Activated CD8-positive, alpha-beta T cell treated with anti-CD3 and anti-CD28 coated beads for 36 hours (primary cell): ENCODE measurements at places on chromosomes 16 and 17.

- no peak for DNase-seq
These were observed 424.4 kb downstream of the PMP22 start for GRCh38 chr17:14840616-14841231.

GRCh38 chr17:66577041-66577440 is 257.9 kb upstream of the CACNG5 start:
- no peak for DNase-seq

DNA sequence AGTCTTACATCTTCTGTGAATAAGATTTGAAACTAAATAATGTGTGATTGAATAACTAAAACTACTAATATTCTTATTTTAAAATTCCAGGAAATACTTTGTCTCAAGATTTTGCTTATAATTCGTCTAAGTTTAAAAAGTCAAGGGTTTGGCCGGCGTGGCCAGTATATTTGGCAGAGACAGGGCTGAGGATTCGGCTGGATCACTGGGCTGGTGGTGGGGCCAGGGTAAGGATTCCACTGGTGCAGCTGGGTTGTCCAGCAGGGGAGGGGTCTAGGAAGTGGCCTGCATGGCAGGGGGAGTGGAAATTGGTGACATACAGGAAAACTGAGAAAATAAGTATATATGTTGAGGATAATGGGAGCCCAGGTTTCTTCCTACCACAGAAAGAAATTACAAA is 75.7 kb downstream of the MYO1D start:
- DNase-seq = no peak

GRCh38 chr16:27429330-27429871 is 27.4 kb downstream of the IL21R start:
- DNase-seq = peak; percentile 21

- peak; percentile 24 for DNase-seq
These were observed 59.0 kb downstream of the TANGO6 start for GRCh38 chr16:68902003-68902968.

DNA sequence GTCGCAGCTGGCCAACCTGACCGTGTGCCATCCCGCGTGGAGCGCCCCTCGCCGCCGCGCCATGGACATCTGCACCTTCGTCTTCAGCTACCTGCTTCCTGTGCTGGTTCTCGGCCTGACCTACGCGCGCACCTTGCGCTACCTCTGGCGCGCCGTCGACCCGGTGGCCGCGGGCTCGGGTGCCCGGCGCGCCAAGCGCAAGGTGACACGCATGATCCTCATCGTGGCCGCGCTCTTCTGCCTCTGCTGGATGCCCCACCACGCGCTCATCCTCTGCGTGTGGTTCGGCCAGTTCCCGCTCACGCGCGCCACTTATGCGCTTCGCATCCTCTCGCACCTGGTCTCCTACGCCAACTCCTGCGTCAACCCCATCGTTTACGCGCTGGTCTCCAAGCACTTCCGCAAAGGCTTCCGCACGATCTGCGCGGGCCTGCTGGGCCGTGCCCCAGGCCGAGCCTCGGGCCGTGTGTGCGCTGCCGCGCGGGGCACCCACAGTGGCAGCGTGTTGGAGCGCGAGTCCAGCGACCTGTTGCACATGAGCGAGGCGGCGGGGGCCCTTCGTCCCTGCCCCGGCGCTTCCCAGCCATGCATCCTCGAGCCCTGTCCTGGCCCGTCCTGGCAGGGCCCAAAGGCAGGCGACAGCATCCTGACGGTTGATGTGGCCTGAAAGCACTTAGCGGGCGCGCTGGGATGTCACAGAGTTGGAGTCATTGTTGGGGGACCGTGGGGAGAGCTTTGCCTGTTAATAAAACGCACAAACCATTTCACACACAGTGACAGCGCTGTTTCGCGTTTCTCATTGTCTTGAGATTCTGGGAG is 2.0 kb upstream of the ZACN start:
- DNase-seq = peak; percentile 72

DNA sequence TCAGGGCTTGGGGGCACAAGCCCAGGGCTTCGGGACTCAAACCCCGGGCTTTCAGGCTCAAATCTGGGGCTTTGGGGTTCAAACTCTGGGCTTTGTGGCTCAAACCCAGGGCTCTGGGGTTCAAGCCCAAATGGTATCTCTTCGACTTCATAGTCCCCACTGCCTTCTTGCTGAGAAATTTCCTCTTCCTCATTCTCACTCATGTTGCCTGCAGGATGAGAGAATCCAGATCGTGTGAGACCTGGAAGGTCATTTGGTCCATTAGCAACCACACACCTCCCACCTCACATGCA is 576 bp downstream of the ZNF768 start:
- DNase-seq = no peak

- peak; percentile 0 for DNase-seq
These were observed 5.4 kb upstream of the TBX21 start for GRCh38 chr17:47727704-47728036.

- no peak for DNase-seq
These were observed 187.0 kb downstream of the CCDC182 start for GRCh38 chr17:57557834-57558681.

GRCh38 chr17:80319999-80320344 is 59.3 kb downstream of the RNF213 start:
- no peak for DNase-seq

- DNase-seq = peak; percentile 77
These were observed 127.2 kb downstream of the HS3ST3B1 start for GRCh38 chr17:14427900-14428647.

GRCh38 chr17:77842528-77843147 is 115.9 kb upstream of the TNRC6C start:
- peak; percentile 42 for DNase-seq

DNA sequence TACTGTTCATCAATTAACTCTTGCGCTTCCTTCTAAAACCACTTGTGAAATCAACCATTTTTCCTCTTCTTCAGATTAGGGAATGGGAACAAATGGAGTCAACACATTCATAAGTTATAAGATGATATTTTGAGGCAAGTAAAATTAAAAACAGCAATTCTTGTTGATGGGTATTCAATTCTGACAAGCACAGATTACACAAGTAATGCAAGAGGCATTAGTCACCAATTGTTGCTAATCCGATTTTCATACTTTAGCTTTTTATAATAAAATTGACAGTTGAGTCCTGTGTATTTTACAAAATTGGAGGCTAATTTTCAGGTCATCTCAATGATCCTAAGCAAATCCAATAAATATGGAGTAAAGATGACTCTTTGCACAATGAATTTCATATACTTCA is 918.4 kb upstream of the SOX9 start:
- no peak for DNase-seq

- no peak for DNase-seq
These were observed 104.2 kb downstream of the ADCY9 start for GRCh38 chr16:4011940-4012629.

DNA sequence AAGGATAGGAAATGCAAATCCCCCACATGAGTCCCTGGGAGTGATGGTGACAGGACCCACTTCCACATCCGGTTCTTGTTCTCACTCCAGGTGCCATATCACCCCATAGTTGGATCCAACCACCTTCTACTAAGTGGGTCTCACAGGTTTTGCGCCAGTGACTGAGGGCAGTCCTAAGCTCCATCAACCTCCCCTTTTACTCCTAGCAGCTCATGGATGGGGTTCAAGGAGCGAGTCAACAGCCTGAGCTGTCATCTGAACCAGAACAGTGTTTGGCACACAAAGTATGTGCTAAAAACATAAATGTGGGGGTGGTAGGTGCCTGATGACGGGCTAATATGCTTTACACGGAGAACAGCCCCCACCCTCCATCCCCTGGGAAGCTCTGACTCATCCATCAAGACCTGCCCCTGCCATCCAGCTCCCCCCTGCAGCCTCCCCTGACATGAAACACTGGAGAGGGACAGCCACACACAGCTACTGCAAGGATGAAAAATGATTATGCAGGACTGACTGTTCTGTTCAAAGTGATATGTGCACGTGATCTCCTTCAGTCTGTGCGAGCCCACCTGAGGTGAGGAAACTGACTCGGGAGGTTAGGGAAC is 143.2 kb upstream of the CDH5 start:
- no peak for DNase-seq

DNA sequence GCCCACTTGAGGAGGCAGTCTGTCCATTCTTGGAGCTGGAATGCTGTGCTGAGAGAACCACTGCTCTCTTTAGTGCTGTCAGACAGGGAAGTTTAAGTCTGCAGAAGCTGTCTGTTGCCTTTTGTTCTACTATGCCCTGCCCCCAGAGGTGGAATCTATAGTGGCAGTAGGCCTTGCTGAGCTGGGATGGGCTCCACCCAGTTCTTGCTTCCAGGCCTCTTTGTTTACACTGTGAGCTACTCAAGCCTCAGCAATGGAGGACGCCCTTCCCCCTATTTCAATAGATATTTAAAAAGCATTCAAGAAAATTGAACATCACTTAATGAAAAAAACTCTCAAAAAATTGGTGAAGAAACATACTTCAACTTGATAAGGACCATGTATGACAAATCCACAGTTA is 313.5 kb downstream of the PHKB start:
- no peak for DNase-seq

DNA sequence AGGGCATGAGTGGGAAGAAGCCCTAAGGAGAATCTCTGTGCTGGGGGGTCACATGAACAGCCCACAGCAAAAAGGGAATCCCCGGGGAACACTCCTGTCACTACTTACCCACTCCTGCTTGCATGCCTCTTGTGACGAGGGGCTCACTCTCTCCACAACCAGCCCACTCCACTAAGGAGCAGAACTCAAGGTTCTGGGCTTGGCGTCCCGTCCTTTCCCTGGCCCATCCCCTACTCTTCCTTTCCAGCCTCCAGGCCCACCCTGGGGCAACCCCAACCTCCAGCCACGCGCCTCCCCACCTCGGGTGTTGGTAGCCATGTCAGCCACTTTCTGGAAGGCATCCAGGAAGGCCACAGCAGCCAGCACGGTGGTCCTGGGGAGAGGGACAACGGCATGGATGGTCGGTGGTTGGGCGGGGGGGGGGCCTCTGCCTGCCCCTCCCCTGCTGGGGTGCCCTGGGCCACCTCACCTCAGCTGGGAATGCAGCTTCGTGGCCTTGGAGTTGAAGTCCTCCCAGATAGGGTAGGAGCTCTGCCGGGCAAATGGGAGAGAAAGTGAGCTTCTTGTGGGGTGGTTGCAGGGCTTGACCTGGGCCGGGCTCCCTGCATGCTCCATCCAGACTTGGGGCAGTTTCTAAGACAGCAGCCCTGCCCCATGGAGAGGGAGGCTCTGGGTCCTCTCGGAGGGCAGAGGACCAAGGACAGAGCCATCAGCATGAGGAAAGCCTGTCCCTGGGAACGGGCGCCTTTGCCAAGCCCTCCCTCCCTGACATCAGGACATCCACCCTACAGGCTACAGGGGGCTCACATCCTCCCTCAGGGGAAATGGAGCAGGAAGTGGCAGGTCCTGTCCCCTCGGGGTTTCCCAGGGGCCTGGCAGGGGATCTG is 5.1 kb downstream of the MTSS2 start:
- DNase-seq = peak; percentile 26

- DNase-seq = no peak
These were observed 5.3 kb upstream of the RPRML start for GRCh38 chr17:46984341-46984740.

GRCh38 chr16:69451166-69451565 is 26.7 kb downstream of the CYB5B start:
- DNase-seq = no peak

DNA sequence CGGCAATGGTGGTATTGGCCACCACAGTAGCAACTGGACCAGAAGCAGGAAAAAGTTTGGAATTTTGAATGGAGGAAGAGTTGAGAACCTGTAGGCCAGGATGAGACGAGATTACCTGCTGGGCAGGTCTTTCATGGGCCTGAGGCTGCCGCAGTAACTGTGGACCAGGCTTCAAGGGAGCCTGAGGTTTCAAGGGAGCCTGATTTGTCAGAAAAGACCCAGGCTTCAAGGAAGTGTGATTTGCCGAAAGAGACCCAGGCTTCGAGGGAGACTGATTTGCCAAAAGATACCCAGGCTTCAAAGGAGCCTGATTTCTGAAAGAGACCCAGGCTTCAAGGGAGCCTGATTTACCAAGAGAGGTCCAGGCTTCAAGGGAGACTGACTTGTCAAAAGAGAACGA is 66.6 kb upstream of the ARL4D start:
- DNase-seq = no peak

GRCh38 chr17:80422981-80423380 is 8.0 kb downstream of the ENDOV start:
- DNase-seq = no peak

DNA sequence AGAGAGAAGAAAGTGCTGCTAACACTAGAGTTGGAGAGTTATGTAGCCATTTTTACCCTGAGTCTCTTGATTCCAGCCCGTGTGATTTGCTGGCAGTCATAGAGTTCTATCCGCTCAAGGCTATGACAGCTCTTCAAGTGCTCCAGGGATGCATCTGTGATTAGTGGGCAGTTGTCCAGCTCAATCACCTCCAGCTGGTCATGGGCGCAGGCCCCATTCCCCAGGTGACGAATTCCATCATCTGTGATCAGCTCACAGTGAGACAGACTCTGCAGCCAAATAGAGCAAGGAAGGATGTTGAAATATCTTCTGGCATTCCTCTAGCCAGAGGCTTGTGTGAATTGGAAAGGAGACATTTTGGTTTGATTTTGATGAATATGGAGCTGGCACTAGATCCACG is 38.4 kb upstream of the STAC2 start:
- DNase-seq = no peak

DNA sequence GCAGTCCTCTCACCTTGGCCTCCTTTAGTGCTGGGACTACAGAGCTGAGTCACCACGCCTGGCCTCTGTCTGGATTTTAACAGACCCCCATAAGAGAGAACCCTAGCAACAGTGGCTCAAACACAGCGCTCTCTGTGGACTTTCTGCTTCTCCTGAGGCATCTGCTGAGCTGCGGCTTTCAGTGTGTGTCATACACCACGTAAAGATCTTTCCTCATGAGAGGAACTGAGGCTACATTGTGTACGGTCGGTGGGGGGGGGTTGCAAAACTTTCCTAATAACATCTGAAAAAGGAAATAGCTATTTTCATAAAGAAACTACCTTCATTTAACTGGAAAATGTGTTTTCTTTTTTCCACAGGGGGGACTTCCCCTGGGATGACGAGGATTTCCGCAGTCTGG is 32.9 kb downstream of the DEF8 start:
- peak; percentile 32 for DNase-seq
